ENCODE measurements at places on chromosomes 5 and 9.

DNA sequence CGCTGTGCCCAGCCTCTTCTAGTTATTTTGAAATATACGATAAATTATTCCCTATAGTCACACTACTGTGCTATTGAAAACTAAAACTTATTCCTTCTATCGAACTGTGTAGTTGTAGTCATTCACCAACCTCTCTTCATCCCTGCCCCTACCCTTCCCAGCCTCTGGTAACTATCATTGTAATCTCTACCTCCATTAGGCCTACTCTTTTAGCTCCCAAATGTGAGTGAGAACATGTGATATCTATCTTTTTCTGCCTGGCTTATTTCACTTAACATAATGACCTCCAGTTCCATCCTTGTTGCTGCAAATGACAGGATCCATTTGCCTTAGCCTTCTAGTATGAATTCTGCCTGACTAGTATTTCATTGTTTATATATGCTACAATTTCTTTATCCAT, 127.4 kb downstream of the PSAT1 start:
- DNase-seq, result no peak

- no peak for DNase-seq
Observed at GRCh38 chr5:79875230-79875629, 115.8 kb downstream of the MTX3 start.

DNA sequence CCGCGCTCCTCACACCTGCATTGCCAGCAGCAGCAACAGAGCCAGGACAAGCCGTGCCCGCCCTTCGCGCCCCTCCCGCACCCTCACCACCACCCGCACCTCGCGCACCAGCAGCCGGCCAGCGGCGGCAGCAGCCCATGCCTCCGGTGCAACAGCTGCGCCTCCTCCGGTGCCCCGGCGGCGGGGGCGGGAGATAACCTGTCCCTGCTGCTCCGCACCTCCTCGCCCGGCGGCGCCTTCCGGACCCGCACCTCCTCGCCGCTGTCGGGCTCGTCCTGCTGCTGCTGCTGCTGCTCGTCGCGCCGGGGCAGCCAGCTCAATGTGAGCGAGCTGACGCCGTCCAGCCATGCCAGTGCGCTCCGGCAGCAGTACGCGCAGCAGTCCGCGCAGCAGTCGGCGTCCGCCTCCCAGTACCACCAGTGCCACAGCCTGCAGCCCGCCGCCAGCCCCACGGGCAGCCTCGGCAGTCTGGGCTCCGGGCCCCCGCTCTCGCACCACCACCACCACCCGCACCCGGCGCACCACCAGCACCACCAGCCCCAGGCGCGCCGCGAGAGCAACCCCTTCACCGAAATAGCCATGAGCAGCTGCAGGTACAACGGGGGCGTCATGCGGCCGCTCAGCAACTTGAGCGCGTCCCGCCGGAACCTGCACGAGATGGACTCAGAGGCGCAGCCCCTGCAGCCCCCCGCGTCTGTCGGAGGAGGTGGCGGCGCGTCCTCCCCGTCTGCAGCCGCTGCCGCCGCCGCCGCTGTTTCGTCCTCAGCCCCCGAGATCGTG, 517 bp downstream of the KCNN2 start:
- DNase-seq, result no peak

- DNase-seq, result no peak
Observed at GRCh38 chr9:128106181-128106939, 21.2 kb downstream of the PTGES2 start.

- DNase-seq, result no peak
Observed at GRCh38 chr5:169374761-169375160, 73.8 kb upstream of the SLIT3 start.

GRCh38 chr9:127650518-127650917, 38.4 kb downstream of the STXBP1 start:
- DNase-seq, result no peak

- DNase-seq, result peak; percentile 25
Observed at GRCh38 chr9:123997665-123998277, 13.8 kb upstream of the LHX2 start.

DNA sequence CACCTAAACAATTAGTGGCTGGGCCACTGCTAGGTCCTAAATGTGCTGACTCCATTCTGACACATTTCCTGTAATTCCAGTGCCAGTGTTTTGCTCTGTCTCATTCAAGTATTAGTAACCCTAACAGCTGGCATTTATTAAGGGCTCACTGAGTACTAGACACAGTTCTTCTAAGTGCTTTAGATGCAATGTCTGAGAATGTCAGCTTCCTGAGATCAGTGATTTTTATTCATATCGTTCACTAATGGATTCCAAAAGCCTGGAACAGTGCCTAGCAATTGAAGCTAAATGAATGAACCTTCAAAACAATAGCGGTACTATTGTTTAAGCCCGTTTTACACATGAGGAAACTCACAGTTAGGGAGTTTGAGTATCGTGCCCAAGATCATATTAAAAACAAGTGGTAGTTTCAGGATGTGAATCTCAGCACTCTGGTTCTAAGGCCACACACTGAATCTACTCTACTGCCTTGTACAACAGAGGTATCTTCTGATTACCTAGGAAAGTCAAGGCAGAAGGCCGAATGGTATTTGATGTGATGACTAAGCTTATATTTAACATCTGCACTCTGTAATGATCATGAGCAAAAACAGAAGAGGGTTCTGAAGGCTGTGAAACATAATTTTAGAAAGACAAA, 304.0 kb downstream of the PJA2 start:
- DNase-seq, result no peak

GRCh38 chr5:156476678-156477077, 149.7 kb downstream of the SGCD start:
- DNase-seq, result no peak

DNA sequence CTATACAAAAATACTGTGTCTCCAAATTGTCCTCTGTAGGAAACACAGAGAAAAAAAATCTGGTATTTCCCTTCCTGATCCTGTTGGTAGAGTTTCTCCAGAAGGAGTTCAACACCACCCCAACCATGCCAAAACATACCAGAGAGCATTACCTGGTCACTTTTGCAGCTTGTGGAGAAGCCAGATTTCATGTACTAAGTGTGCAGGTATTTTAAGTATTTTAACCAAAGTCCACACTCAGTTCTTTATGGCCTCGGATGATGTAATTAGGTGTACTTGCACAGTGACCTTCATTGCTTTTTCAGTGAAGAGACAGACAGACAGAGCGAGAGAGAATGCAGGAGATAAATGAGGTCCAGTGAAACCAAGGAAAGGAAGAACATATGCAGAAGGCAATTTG, 2046.8 kb upstream of the CDH9 start:
- no peak for DNase-seq

- no peak for DNase-seq
Observed at GRCh38 chr9:108396193-108396592, 459.6 kb downstream of the ACTL7B start.

GRCh38 chr9:21684231-21684630, 118.2 kb upstream of the MTAP start:
- no peak for DNase-seq

- DNase-seq, result no peak
Observed at GRCh38 chr5:178661836-178662540, 35.1 kb upstream of the CLK4 start.

- no peak for DNase-seq
Observed at GRCh38 chr5:124052201-124052600, 540.2 kb downstream of the CSNK1G3 start.

- DNase-seq, result no peak
Observed at GRCh38 chr5:40674661-40675235, 5.0 kb upstream of the PTGER4 start.

- no peak for DNase-seq
Observed at GRCh38 chr9:27538647-27539046, 9.0 kb upstream of the MOB3B start.

DNA sequence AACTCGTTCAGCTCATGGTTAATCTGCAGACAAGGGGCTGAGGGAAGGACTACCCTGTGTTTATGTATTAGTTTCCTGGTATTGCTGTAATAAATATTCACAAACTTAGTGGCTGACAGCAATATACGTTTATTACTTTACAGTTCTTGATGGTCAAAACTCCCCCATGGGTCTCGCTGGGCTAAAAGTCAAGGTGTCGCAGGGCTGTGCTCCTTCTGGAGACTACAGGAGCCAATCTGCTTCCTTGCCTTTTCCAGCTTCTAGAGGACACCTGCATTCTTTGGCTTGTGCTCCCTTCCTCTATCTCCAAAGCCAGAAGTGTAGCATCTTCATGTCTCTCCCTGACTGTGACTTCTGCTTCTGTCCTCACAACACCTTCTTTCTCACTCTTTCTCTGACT, 653.8 kb upstream of the RIOK2 start:
- DNase-seq, result no peak

GRCh38 chr9:89920951-89921350, 316.1 kb downstream of the GADD45G start:
- no peak for DNase-seq

GRCh38 chr5:96935559-96936430, at the start of gene LNPEP:
LNPEP (plus strand) TSS chr5:96936080; CDS start chr5:96936156, 76 bp downstream.
- peak; percentile 91 for DNase-seq

DNA sequence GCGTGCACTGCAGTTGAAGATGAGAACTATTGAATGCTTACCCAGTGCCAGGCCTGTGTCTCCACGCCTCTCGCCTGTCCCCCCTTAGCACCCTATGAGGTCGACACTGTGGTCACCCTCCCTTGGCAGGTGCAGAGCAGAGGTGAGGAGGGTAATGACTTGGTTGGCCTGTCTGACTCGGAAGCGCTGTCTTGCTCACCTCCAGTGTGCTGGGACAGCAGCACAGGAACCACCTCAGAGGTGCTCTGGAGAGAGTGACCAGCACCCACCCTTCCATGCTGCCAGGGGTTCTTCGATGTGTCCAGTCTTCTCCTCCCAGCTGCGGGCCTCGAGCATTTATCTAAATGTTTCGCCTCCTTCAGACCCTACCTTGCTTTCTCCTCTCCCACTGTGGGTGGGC, 178.3 kb upstream of the IRX2 start:
- no peak for DNase-seq

- DNase-seq, result no peak
Observed at GRCh38 chr5:119878712-119879111, 249.4 kb downstream of the FAM170A start.

DNA sequence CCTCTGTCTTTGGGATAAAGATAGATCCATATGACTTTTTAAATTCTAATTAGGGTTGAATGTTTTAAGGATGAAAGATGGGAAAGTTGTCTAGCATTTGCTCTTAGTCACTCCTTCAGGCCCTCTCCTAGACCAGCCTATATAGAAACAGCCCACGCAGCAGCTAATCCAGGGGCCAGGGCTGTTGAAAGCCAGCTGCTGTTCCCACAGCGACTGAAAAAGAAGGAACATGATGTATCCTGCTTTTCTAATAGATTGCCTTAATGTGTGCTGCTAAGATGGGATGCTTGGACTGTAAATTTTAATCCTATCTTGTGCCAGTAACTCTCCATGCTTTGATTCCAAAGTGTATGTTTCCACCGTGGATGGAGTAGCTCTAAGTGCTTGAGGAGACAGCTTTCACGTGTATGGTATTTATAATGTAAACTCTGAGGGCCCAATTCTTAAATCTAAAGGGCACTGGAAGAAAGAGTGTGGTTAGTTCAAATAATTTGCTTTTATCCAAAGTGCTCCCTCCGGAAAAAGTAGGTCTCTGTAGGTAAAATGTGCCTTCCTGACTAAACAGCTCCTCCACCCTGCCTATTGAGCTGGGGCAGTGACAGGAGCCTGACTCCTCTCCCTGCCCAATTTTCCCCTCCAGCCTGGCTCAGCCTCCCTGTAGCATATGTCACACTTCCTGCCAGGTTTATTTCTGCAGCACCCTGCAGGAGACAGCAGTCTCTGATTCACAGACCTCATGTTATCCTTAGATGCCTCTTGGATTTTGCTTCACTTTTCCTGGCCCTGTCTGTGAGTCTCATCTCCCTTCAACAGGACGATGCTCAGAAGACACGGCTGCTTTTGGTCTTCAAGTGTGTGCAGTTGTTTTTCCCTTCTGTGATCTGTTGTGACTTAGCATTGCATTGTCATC, 33.2 kb downstream of the SLC36A1 start:
- no peak for DNase-seq

DNA sequence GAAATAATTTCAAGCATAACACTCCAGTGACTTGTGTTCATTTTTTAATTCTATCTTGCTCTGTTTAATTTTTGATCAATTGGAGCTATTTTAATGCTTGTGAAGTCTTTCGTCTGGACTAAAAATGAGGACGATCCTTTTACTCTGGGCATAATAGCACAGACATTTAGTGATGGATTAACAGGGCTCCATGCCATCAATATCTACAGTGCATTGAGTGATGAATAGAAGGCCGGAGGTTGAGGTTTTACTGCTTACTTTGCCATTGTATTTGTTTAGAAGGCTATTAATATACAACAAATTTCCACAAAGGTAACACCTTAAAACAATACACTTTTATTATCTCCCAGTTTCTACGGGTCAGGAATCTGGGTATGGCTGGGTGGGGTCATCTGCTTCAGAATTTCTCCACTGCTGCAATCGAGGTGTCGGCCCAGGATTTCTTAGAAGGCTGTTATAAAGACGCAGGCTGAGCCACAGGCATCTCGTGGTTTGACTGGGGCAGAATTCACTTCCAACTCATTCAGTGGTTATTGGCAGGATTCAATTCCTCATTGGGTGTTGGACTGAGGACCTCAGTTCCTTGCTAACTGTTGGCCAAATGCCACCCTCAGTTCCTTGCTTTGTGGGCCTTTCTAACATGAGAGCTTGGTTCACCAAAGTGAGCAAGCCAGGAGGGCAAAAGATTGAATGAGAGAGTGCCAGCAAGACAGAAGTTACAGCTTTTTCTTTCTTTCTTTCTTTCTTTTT, 265.4 kb upstream of the VLDLR start:
- DNase-seq, result no peak

DNA sequence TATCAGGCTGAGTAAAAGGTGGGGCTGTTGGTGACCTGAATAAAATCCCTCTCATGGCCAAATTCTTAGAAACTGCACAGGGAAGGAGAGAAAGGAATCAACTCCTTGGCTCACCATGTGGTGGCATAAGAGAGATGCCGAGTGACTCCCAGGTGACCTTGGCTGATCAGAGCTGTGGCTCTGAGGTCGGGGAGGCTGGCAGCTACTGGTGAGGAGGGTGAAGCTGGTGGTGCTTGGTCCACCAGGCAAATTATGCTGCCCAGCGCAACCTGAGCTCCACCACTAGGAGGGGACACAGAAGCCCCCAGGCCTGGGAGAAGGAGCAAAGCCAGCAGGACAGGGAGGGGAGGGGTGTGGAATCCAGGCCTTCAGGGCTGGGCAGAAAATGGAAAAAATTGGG, 111.2 kb upstream of the IL12B start:
- DNase-seq, result no peak

- DNase-seq, result no peak
Observed at GRCh38 chr9:101354143-101354764, 30.6 kb downstream of the BAAT start.

- no peak for DNase-seq
Observed at GRCh38 chr5:126597156-126597555, 2.1 kb upstream of the ALDH7A1 start.

GRCh38 chr9:15982182-15982581, 429.3 kb downstream of the CCDC171 start:
- no peak for DNase-seq
